Renal cortex interstitium (tissue), 15 donors: ENCODE measurements at places on chromosomes 7 and 10. TPM values are rescaled to one million over a fixed set of nuclear protein-coding genes. Genes with fewer than 3 reads are reported as not detected.

- no peak for DNase-seq
Measured at GRCh38 chr10:9081961-9082360, 1027.5 kb downstream of the GATA3 start.

GRCh38 chr10:91335147-91335546, 75.0 kb upstream of the HECTD2 start:
- no peak for DNase-seq

DNA sequence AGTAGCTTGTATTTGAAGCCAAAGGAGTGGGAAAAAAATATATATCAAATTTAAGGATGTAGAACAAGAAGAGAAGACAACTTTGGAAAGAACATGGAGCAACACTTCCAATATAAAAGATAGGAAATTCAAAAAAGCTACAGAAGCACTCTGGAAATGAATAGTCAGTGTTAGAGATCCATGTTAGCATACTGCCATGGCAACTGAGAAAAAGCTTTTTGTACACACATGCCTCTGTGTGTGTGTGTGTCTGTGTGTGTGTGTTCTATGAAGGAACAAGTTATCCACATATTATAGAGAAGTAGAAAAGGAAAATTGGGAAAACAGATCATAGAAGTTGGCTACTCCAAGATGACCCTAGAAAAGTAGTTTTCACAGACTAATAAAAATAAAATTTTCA, 96.3 kb downstream of the LRRTM3 start:
- DNase-seq: no peak

DNA sequence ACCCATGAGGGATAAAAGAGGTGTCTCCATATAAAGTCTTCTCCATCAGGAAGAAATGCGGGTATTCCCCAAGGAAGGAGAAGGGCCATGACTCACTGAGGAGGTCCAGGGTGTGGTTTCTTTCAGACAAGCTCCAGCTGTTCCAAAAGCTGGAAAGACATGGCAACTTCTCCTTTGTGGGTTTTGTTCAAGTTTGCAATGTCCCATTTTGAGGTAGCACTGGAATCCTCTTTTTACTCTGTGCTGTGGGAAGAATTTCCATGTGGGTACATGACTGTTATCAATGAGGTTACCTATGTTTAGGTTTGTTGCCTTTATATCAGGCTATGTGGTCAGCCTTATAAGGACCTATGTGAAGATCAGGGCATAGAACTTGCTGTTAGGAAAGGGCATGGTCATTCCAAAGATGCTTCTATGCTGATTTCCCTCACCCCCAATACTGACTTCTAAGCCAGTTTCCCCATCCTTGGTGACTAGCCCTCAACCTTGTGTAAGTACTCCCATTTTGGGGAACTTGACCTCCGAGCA, 697.5 kb downstream of the INHBA start:
- DNase-seq: no peak

The MSMB gene
- polyA plus RNA-seq: not detected

- peak; percentile 26 for DNase-seq
Measured at GRCh38 chr10:119933179-119933578, 40.6 kb downstream of the SEC23IP start.

The STYXL1 gene
- polyA plus RNA-seq: 45.8 TPM

The MMD2 gene
- not detected for polyA plus RNA-seq

The TMEM72 gene
- 59.2 TPM for polyA plus RNA-seq

- DNase-seq: no peak
Measured at GRCh38 chr10:369684-370448, 234.6 kb downstream of the ZMYND11 start.

DNA sequence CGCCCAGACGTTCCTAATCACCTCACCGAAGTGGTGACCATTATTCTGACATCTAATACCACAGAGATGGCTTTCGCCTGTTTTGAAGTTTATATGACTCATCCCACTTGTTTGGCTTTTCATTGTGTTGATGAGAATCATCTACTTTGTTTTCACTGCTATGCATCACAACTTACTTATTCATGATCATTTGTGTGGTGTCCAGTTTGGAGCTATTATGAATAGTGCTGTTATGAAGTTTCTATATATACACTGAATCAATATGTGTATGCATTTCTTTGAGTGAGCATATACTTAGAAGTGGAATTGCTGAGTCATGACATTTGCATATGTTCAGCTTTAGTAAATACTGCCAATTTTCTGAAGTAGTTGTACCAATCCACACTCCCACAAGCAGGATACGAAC, 38.6 kb upstream of the TNKS2 start:
- no peak for DNase-seq

GRCh38 chr10:12579954-12580858, 230.9 kb downstream of the CAMK1D start:
- no peak for DNase-seq

The COL26A1 gene
- 28.3 TPM for polyA plus RNA-seq

The PRDX3 gene
- polyA plus RNA-seq: 257 TPM
